H9 (cell line): ENCODE measurements at places on chromosomes 5 and 9.
A peak's percentile ranks its signal among the peaks of the same experiment; 100 is the strongest.

GRCh38 chr9:87567983-87568382 lies 70.3 kb downstream of the DAPK1 start:
- H3K4me1 ChIP-seq: peaks cover 15% of the 10 kb centered on the region; the same call in 1 of the 2 replicates
- peaks cover 9% of the 10 kb centered on the region; the same call in 2 of the 3 replicates for H3K36me3 ChIP-seq
- DNase-seq: no peak
- no peak overlapping the region for H3K27ac ChIP-seq

- H3K36me3 ChIP-seq: peaks cover 3% of the 10 kb centered on the region; the same call in 1 of the 2 replicates
- no peak for DNase-seq
- no peak overlapping the region for H3K27ac ChIP-seq
- H3K4me1 ChIP-seq: no peaks in the 10 kb centered on the region
- no peaks in the 10 kb centered on the region for H3K27me3 ChIP-seq
Observed at GRCh38 chr5:25119650-25120049, 474.9 kb upstream of the CDH10 start.

DNA sequence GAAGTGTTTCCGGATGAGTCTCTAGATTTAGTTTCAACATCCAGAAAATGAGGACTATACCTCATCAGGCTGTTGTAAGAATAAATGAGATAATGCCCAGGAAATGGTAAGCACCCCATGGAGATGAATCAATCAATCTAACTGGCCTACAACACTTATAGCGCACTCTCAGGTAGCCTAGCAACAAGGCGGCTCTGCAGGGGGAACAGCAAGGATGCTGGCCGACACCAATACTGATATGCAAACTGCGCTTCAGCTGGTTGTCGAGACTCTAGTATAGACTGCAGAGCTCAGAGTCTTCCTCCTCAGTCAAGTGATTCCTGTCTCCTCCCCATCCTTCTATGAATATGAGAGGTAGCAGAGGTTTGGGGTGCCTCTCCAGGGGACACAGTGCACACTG lies 218.8 kb upstream of the WWC1 start:
- no peaks in the 10 kb centered on the region for H3K36me3 ChIP-seq
- H3K4me1 ChIP-seq: no peaks in the 10 kb centered on the region; the same call in 1 of the 2 replicates
- no peak for DNase-seq
- H3K27ac ChIP-seq: no peak overlapping the region
- H3K27me3 ChIP-seq: no peaks in the 10 kb centered on the region

GRCh38 chr9:13171261-13171660 lies 108.2 kb downstream of the MPDZ start:
- no peak for DNase-seq
- H3K27ac ChIP-seq: no peak overlapping the region
- peaks cover 48% of the 10 kb centered on the region for H3K36me3 ChIP-seq

GRCh38 chr5:171307789-171308452 lies 1.1 kb upstream of the TLX3 start:
- H3K36me3 ChIP-seq: no peaks in the 10 kb centered on the region
- no peaks in the 10 kb centered on the region for H3K4me1 ChIP-seq
- peaks cover 93% of the 10 kb centered on the region for H3K27me3 ChIP-seq
- DNase-seq: no peak
- no peak overlapping the region for H3K27ac ChIP-seq
- 0 out of 2 replicates have a peak overlapping the region, but pooled peaks have one; percentile 12 for H3K4me3 ChIP-seq

- H3K4me1 ChIP-seq: peaks cover 3% of the 10 kb centered on the region
- H3K4me3 ChIP-seq: no peak overlapping the region
- H3K36me3 ChIP-seq: peaks cover 8% of the 10 kb centered on the region
Observed at GRCh38 chr5:170404398-170404797, 15.2 kb upstream of the KCNMB1 start.

GRCh38 chr9:16103620-16104397 lies 551.0 kb downstream of the CCDC171 start:
- H3K27me3 ChIP-seq: no peaks in the 10 kb centered on the region
- H3K27ac ChIP-seq: no peak overlapping the region
- no peak overlapping the region for H3K4me3 ChIP-seq
- DNase-seq: no peak
- H3K4me1 ChIP-seq: peaks cover 3% of the 10 kb centered on the region; the same call in 1 of the 2 replicates

DNA sequence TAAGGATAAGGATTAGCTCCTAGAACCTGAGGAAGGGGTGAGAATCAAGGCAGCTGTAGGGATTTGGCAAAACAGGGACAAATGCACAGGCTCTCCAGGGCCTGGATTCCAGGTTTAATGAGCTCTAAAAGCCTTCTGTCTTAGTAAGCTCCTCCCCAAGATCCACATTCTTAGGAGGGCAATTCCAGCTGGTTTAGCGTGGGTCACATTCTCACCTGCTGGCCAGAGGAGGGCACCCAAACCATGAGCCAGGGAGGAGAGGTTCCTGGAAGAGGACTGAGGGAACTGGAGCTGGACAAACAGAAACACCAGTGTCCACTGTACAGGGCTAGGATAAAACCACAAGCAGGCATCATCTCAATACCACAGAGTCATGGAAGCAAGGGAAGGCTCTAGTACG lies 480.0 kb downstream of the CCDC171 start:
- H3K4me1 ChIP-seq: no peaks in the 10 kb centered on the region
- DNase-seq: peak; percentile 45
- no peak overlapping the region for H3K4me3 ChIP-seq
- H3K27me3 ChIP-seq: no peaks in the 10 kb centered on the region

- no peak for DNase-seq
- no peaks in the 10 kb centered on the region for H3K27me3 ChIP-seq
- H3K36me3 ChIP-seq: no peaks in the 10 kb centered on the region
- no peaks in the 10 kb centered on the region for H3K4me1 ChIP-seq
- no peak overlapping the region for H3K27ac ChIP-seq
Observed at GRCh38 chr9:79006546-79006945, 565.2 kb upstream of the TLE4 start.

DNA sequence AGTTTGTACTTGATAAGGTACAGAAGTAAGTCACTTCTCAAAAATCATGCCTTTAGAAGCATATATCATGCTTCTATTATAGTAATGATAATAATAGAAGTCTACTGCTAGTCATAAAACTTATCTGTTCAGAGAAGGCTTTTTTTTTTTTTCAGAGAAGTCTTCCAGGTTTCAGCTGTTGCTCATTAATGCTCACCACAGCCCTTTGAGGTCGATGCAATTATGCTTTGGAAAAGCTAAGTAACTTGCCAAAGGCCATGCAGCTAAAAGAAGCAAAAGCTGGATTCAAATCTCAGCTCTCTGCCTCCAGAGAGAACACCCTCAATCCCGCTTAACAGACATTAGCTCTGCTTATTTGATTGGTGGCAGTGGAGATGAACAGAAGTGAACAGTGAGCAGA lies 150.8 kb downstream of the DOCK8 start:
- no peaks in the 10 kb centered on the region for H3K4me1 ChIP-seq
- no peaks in the 10 kb centered on the region for H3K36me3 ChIP-seq
- no peak overlapping the region for H3K4me3 ChIP-seq
- DNase-seq: no peak
- no peak overlapping the region for H3K27ac ChIP-seq
- H3K27me3 ChIP-seq: no peaks in the 10 kb centered on the region

GRCh38 chr9:121133104-121133816 lies 58.5 kb downstream of the CNTRL start:
- H3K27ac ChIP-seq: no peak overlapping the region
- peaks cover 2% of the 10 kb centered on the region; the same call in 1 of the 2 replicates for H3K4me1 ChIP-seq
- H3K27me3 ChIP-seq: no peaks in the 10 kb centered on the region
- peak; percentile 83 for DNase-seq
- H3K36me3 ChIP-seq: peaks cover 9% of the 10 kb centered on the region

- H3K36me3 ChIP-seq: no peaks in the 10 kb centered on the region
- DNase-seq: no peak
- no peak overlapping the region for H3K4me3 ChIP-seq
- H3K27me3 ChIP-seq: no peaks in the 10 kb centered on the region
- no peak overlapping the region for H3K27ac ChIP-seq
Observed at GRCh38 chr9:74255489-74255984, 241.6 kb upstream of the RORB start.

DNA sequence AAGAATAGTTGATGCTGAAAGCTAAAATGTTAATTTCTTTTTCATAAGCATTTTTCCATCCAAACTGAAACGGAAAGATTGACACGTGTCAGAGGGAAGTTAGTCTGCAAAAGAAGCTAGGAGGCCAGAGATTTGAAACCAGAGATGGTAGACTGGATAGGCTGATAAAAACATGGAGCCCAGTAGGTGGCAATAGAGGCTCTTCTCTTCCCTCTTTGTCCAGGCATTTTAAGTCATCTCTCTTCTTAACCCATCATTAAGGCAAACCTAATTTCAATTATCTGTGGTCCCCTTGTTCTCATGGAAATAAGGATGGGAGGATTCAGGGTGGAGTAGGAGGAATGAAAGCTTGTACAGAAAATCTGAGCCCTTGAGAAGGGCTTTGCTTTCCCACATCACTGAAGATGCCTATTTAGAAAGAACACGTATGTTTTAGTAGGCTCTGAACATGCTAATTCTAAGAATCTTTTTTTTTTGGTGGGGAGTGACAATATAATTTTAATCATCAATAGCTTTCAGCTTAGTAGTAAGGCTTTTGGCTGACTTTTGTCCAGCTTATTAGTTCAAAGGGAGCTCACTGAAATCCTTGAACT lies 66.6 kb downstream of the ZNF474 start:
- DNase-seq: peak; percentile 37
- no peak overlapping the region for H3K4me3 ChIP-seq
- H3K27ac ChIP-seq: no peak overlapping the region

- H3K36me3 ChIP-seq: no peaks in the 10 kb centered on the region; the same call in 2 of the 3 replicates
- no peak overlapping the region for H3K4me3 ChIP-seq
- DNase-seq: no peak
- H3K27me3 ChIP-seq: no peaks in the 10 kb centered on the region; the same call in 1 of the 2 replicates
Observed at GRCh38 chr5:61732796-61733195, 400.7 kb downstream of the ZSWIM6 start.

DNA sequence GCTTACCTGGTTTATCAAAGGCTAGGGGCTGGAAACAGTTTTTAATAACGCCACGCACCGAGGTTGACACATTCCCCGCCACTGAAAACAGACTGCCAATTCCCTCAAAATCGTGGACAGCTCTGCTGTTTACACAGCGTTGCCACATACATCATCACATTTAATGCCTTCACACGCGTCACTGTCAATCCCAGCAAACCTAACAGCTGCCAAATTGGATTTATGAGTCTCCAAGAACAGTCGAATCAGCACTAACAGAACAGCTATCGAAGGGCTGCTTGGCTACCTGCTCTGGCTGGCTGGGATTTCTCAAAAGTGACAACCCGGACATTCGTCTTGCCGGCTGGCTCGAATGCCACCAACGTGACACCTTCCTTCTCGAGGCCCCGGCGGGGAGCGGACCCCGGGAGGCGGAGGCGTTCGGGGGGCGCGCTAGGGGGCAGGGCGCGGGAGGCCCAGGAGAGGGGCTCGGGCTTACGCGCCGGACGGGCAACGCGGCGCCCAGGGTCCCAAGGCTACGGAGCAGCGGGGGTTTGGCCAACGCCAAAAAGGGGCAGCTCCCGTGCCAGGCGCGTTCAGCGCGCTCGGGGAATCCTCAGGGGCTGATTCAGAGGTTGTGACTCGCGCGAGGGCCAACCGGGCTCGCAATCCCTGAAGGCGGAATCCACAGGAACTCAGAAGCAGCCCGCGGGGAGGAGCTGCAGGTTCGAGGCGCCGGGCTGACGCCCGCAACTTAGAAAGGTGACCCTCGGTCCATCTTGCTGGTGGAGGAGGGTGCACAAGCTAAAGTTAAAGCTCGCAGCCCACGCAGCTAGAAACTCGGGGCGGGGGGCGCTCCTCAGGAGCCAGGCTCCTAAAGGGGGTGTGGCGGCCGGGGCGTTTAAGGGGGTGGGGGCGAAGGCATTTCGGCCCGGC lies 1.2 kb downstream of the CDC14B start:
- H3K27me3 ChIP-seq: peaks cover 3% of the 10 kb centered on the region; the same call in 1 of the 2 replicates
- H3K4me1 ChIP-seq: peaks cover 3% of the 10 kb centered on the region; the same call in 1 of the 2 replicates
- no peak overlapping the region for H3K27ac ChIP-seq
- DNase-seq: peak; percentile 34
- peaks cover 2% of the 10 kb centered on the region; the same call in 1 of the 3 replicates for H3K36me3 ChIP-seq

DNA sequence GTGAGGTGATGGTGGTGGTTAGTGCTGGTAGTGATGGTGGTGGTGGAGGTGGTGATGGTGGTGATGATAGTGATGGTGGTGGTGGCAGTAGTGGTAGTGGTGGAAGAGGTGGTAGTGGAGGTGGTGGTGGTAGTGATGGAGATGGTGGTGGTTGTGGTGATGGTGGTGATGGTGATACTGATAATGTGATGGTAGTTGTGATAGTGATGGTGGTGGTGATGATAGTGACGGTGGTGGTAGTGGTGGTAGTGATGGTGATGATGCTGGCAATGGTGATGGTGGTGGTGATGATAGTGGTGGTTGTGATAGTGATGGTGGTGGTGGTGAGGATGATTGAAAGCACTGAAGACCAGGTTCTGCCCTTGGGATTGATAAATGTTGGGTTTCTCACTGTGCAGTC lies 85.2 kb upstream of the SLC1A3 start:
- H3K4me1 ChIP-seq: no peaks in the 10 kb centered on the region
- no peaks in the 10 kb centered on the region for H3K27me3 ChIP-seq
- H3K36me3 ChIP-seq: no peaks in the 10 kb centered on the region

DNA sequence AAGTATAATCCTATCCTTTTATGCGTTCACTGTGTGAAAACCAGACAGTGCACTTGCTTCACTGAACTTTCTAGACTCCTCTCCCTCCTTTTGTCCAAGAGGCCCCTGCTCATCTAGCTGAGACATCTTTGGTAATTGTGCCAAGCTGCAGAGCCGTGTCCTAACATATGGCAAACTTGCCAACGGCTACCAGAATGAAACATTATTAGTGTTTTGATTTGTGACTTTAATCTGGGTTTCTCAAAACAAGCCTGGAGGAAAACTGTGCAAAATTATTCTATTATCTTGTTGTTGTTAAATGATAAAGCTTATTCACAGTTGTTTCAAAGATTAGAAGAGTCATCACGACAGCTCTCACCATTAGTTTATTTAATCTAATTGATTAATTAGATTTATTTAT lies 79.0 kb upstream of the RETREG1 start:
- H3K4me3 ChIP-seq: no peak overlapping the region
- DNase-seq: no peak
- H3K27ac ChIP-seq: no peak overlapping the region
- peaks cover 43% of the 10 kb centered on the region for H3K36me3 ChIP-seq
- no peaks in the 10 kb centered on the region for H3K4me1 ChIP-seq

GRCh38 chr5:91369480-91369879 lies 13.6 kb downstream of the ARRDC3 start:
- no peaks in the 10 kb centered on the region for H3K4me1 ChIP-seq
- peaks cover 28% of the 10 kb centered on the region; the same call in 2 of the 3 replicates for H3K36me3 ChIP-seq
- no peak overlapping the region for H3K27ac ChIP-seq
- H3K4me3 ChIP-seq: no peak overlapping the region
- DNase-seq: no peak
- H3K27me3 ChIP-seq: no peaks in the 10 kb centered on the region

DNA sequence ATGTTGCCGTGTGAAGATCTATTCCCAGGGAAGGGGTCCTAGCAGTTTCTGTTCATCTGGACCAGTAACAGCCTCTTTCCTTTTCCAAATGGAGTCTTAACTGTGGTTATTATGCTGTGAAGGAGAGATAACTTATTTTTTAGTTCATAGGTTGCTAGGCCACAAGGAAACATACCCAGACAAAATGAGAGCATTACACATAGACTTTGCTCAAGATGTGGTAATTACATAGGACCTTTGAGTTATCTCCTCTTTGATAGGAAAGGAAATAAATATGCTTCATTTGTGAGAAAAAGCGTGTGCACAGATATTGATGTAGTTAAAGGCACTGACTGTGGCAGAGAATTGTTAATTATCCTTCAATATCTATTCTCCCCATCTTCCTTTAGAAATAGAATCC lies 52.5 kb upstream of the SNX2 start:
- no peaks in the 10 kb centered on the region for H3K36me3 ChIP-seq
- no peak for DNase-seq
- no peaks in the 10 kb centered on the region for H3K4me1 ChIP-seq
- H3K4me3 ChIP-seq: no peak overlapping the region
- H3K27ac ChIP-seq: no peak overlapping the region
- H3K27me3 ChIP-seq: no peaks in the 10 kb centered on the region

- no peak for DNase-seq
- 0 out of 2 replicates have a peak, but pooled peaks cover 4% of the 10 kb centered on the region for H3K4me1 ChIP-seq
- no peak overlapping the region for H3K4me3 ChIP-seq
- no peak overlapping the region for H3K27ac ChIP-seq
- no peaks in the 10 kb centered on the region; the same call in 2 of the 3 replicates for H3K36me3 ChIP-seq
- no peaks in the 10 kb centered on the region for H3K27me3 ChIP-seq
Observed at GRCh38 chr9:94875300-94876020, 149.0 kb downstream of the AOPEP start.
